ENCODE measurements at places on chromosomes 5 and 9.

DNA sequence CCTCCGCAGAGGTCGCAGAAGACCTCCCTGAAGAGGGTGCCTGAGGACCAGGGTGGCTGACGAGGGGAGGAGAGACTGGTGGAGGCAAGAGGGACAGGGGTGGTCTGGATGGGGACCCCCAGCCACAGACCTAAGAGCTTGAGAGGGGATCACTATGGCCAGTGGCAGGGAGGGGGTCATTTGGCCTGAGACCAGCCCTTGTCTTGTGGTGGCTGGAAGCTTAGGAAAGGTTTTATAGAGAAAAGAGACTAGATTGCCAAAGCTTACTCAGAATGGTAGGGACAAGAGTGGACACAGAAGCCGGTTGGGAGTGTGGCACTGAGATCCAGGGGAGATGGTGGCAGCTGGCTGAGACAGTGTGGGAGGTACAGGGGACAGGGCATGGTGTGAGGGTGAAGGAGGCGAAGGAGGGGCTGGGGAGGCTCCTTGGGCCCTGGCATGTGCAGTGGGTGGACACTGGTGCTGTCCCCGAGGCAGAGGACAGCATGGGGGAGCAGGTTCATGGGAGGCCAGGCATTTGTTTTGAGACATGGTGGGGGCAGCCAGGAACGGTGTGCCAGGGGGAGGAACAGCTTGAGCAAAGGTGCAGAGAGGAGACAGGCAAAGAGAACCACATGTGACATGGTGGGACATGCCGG is 123.0 kb downstream of the C9orf50 start:
- DNase-seq = no peak

DNA sequence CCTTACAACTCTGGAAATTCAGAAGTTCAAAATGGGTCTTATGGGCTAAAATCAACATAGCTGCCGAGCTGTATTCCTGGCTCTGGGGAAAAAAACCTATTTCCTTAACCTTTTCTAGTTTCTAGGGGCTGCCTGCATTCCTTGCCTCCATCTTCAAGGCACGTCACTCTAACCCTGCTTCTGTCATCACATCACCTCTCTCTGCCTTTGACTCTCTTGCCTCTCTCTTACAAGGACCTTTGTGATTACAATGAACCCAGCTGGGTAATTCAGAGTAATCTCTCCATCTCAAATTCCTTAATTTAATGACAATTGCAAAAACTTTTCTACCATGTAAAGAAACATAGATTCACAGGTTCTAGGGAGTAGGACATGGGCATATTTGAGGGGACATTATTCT is 103.1 kb upstream of the SMC2 start:
- no peak for DNase-seq

GRCh38 chr5:73494721-73495120 is 3.5 kb upstream of the BTF3 start:
- DNase-seq = no peak

DNA sequence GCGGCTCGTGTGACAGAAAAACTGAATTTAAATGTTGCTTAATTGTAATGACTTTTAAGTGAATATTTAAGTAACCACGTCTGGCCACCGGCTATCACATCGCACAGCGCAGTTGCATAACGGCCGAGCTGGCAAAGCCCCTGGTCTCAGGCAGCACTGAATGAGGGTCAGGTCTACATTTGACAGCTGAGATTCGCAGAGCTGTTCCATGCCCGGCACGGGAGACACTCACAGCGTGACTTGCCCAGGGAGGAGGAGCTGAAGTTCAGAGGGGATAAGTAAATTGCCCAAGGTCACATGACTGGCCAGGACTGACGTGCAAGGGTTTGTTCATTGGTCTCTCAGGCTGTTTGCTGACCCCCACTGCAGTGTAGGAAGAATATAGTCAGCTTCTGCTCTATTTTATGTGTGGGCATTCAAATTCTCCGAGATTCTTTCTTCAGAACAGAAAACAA is 17.4 kb upstream of the COL5A1 start:
- DNase-seq = no peak

GRCh38 chr5:14156650-14157492 is 13.7 kb downstream of the TRIO start:
- DNase-seq = peak; percentile 68

DNA sequence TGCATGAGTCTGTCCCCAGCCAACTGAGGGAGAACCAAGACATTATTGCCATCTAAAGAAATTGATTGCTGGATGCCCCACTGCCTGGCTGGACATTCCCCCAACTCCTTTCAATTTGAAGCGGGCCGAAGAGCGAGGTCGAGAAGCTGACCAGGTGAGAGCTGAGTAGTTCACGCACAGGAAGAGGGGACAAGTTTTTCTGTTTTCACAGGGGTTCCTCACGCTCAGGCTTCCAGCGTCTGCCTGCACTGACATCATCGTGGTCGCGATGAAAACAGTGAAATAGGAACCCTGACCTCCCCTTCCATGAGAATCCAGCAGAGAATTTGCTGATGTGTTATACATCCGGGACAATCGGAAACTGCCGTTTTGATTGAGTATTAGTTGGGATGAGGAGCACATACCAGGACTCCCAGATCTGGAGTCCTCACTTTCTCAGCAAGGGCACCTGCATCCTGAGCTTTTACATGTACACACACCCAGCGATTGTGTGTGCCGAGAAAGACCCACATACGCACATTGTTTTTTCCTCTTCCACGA is 3.1 kb upstream of the DMRT3 start:
- DNase-seq = no peak

- DNase-seq = no peak
These were observed 63.9 kb downstream of the TTC39B start for GRCh38 chr9:15243081-15243480.

DNA sequence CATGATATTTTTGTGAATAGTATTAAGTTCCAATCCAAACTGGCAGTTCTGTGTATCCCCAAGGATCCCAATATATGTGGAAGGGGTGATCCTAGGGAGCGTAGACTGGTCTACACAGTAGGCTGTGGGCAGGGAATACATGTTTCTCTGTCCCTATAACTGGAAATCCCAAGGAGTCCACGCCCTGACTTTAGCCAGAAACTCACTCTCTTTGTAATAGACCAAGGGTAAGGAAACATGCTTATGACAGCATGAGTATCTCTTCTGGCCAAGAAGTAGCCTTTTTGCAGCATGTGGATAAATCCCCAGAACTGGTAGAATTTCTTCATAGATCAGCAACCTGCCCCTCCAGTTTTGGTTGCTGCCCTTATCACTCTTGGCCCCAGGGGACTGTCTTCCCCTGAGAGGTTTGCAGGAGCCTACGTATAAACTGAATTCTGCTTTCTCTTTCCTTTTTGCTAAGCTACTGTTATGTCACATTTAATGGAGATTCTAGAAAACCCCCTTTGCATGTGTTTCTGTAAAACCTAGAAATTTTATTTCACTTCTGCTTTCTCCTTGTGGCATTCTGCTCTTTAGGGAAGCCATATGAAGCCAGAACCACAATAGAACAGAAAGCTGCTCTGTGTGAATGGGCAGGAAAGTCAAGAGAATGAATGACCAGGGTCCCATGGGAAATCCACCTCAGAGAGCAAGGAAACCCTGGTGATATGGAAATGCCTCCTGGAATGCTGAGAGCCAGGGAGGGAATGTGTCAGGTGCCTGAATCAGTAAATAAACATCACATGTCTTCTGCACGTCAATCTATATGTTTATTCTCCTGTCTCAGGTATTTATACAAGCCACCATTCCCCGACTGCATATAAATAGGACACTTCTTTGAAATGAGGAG is 3.5 kb downstream of the IFNA2 start:
- no peak for DNase-seq

DNA sequence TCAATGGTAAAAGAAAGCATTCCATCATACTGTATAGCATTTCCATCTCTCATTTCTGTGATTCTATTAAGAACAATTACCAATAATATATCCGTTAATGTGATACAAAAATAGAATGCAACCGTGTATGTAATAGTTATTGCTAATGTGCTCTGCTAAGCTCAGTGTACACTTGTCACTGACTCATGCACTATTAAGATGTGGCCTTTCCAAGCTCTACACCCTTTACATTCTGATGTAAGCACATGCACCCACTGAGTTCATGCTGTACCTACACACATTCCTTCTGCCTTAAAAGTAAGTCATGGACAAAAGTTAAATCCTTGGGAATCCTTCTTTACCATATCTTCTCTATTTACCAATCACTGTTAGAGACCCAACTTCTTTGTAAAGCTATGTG is 319.1 kb downstream of the ZSWIM6 start:
- DNase-seq = no peak

GRCh38 chr5:118791926-118792734 is 196.2 kb downstream of the DTWD2 start:
- DNase-seq = peak; percentile 7

GRCh38 chr5:156052656-156053055 is 274.3 kb upstream of the SGCD start:
- no peak for DNase-seq

DNA sequence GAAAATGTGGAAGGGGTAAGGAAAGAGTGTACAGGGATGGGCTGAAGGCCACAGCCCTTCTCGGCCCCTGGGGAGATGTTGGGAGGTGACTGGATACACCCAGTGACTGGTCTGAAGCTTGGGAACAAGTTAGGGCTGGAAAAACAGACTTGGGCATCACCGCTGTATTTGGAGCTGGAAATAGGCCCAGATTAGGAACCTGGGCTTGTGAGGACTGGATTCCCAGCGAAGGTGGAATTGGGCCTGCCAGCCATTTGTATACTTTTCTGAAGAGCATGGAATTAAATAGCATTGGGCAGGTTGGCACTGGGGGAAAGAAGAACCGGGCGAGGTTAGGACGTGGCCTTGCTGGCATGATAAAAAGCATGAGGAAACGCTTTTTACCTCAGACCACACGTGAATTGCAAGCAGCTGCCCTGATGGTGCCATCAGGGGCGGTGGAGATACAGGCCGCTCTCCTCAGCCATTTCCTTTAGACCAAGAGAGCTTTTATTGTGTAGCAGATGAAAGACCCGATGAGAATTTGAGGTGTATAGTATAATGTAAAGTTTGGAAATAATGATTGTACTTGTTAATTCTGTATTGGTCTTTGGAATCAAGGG is 37.8 kb downstream of the OTULIN start:
- DNase-seq = no peak

DNA sequence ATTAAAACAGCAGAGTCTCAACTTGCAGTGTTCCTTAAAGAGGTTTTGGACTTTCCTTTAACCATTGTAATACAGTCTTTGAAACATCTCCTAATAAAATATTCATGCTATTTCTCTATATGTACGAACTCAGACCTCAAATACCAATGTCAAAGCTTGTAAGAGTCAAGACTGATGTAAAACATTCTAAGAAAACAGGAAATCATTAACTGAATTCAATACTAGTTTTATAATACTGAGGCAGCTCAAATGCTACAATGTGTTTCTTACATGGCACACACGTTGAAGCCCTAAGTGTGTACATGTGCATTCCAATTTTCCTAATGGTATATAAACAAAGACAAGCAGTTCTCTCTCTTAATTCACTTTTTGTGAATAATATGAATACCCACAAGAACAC is 11.6 kb downstream of the PSIP1 start:
- no peak for DNase-seq

- DNase-seq = no peak
These were observed 293.3 kb downstream of the MAST4 start for GRCh38 chr5:66889524-66889923.

GRCh38 chr5:4306057-4306456 is 710.4 kb downstream of the IRX1 start:
- no peak for DNase-seq

DNA sequence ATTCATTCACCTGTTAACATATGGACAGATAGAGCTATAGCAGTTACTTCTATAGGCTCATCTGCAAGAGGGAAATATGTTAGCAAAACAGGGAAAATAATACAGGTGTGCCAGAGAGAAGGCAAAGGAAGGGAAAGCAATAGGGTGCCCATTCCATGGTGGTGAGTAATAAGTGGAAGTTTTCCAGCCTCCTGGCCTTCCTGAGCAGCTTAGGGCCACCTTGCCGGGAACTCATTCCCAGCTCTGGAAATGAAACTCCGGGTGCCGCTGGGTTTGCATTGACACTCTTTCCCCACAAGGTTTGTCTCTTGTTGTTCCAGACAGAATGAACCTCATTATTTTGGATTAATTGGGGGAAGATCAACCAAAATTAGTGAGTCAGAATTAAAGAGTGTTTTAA is 58.4 kb downstream of the SLC1A3 start:
- DNase-seq = no peak
